ENCODE measurements at places on chromosomes 5 and 9. TPM values are rescaled to one million over a fixed set of nuclear protein-coding genes. Genes with fewer than 3 reads are reported as not detected.

GRCh38 chr9:26243029-26243697, 564.9 kb upstream of the TUSC1 start:
- no peak overlapping the region for H3K4me3 ChIP-seq
- H3K27me3 ChIP-seq: no peaks in the 10 kb centered on the region
- no peak for DNase-seq
- no peaks in the 10 kb centered on the region for H3K4me1 ChIP-seq

DNA sequence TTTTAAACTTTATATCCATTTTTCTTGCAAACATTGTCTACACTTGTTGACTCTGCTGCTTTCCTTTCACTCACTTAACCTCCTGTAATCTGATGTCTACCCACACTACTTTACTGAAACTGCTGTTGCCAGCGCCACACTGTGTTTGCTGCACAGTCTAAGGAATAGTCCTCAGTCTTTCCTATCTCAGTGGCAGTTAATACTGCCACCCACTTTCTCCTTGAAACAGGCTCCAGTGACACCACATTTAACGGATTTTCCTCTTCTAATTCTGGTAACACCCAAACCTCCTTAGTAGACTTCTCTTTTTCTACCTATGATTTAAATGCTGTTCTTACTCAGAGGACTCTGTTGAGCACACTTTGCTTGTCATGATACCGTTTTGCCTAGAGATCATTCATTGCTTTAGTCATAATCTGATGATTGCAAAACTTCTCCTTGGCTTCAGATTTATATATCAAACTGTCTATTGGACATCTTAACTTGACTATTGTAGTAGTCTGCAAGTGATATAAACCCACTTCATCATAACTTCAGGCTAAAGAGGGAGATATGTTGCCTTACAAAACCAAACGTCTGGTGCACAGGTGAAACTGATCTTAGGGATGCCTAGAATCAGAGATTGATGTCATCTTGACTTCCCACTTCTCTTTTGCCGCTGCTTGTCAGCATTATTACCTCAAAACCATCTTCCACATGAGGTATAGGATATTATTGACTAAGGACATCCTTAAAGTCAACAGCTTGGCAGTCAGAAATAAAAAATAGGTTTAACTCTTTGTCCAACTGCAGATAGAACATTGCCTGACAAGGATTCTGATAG, 94.1 kb downstream of the CDC42SE2 start:
- H3K4me3 ChIP-seq: peak overlapping the region; percentile 33
- H3K27me3 ChIP-seq: no peaks in the 10 kb centered on the region
- H3K27ac ChIP-seq: peak overlapping the region; percentile 63
- H3K4me1 ChIP-seq: peaks cover 46% of the 10 kb centered on the region
- H3K36me3 ChIP-seq: peaks cover 27% of the 10 kb centered on the region
- no peak for DNase-seq

The SMIM33 gene
- 0.34 TPM for total RNA-seq

The OBP2B gene
- not detected for total RNA-seq

- H3K36me3 ChIP-seq: peaks cover 41% of the 10 kb centered on the region
- no peak for DNase-seq
- peaks cover 42% of the 10 kb centered on the region for H3K4me1 ChIP-seq
- H3K27ac ChIP-seq: no peak overlapping the region
Observed at GRCh38 chr9:94175669-94176068, 83.4 kb upstream of the ZNF169 start.

DNA sequence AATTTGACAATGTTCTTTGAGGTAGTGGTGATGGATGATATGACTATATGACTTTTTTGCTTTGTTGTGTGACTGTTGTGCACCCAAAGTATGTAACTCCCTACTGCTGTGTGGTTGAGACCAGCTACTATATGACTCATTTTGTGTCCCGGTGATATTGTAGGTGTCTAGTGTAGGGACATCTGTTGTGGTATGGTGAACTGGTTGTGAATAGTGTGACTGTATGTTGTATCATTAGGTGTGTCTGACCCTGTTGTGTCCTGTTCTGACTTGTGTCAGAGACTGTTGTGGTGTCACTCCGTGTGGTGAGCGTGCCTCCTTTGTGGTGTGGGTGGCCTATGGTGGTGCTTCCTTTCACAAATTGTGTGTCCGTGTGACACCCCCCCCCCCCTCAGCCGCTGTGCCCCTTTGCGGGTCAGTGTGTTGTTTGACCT, 11.2 kb upstream of the CXXC5 start:
- peaks cover 36% of the 10 kb centered on the region for H3K4me1 ChIP-seq
- peak overlapping the region; percentile 90 for H3K27ac ChIP-seq
- H3K27me3 ChIP-seq: no peaks in the 10 kb centered on the region
- H3K4me3 ChIP-seq: peak overlapping the region; percentile 68
- peak; percentile 51 for DNase-seq

The EFNA5 gene
- total RNA-seq: not detected

DNA sequence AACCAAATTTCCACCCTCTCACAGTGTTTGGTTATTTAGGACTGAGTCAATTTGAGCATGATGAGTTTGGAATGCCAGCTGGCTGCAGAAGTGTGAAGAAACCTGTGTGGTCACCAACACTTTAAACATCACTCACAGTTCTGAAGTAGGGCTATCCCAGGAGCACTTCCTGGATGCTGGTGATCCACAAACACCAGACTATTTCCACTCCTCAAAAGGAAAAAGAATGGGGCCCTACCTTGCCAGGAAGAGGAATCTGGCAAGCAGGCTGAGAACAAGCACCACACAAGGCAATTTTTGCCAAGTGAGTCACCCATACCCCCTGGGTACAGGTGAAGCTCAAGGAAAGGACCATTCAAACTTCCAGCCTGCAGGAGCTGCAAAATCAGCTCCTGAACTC, 294.2 kb upstream of the PTGER4 start:
- no peak for DNase-seq
- H3K4me1 ChIP-seq: peaks cover 78% of the 10 kb centered on the region
- peaks cover 23% of the 10 kb centered on the region for H3K36me3 ChIP-seq
- no peaks in the 10 kb centered on the region for H3K27me3 ChIP-seq

The ACOT12 gene
- not detected for total RNA-seq

The CARD9 gene
- 0.61 TPM for total RNA-seq

DNA sequence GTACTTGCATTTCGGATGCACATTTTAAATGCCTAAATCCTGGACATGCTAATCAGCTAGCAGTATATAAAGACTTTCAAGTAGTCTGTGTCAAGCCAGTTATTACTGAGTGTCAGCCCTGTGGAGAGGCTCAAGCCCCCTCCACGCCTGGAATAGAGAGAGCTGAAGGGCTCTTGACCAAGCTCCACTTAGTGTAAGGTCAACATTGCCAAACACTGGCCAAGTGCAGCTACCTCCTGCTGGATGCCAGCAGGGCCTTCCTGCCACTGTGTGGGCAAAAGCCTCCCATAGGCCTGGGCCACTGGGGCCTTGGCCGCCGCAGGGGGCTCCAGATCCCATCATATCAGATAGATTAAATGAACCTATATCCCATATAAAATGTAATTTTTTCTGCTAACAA, 239.4 kb upstream of the PANK3 start:
- peaks cover 16% of the 10 kb centered on the region for H3K27me3 ChIP-seq
- H3K27ac ChIP-seq: no peak overlapping the region
- H3K36me3 ChIP-seq: no peaks in the 10 kb centered on the region
- no peak for DNase-seq

The LCN9 gene
- not detected for total RNA-seq

The NCS1 gene
- 1.1 TPM for total RNA-seq

The UGT3A2 gene
- total RNA-seq: not detected

DNA sequence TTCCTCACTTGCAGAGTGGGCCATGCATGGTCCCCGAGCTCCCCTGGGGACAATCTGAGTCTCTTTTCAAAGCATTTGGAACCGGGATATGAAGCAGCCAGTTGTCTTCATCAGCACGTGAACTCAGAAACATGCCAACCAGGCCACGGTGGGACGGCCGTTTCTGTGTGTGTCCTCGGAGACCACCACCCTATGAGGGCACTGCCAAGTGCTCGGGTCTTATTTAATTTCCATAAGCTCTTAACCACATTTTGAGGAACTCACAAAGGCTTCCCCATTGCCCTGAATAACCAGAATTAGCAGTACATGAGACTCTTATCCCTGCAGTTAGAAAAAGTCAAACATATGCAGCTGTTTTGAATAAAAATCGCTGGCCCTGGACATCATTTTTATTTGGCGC, 60.1 kb downstream of the OTULIN start:
- H3K4me3 ChIP-seq: no peak overlapping the region
- H3K27me3 ChIP-seq: no peaks in the 10 kb centered on the region
- H3K4me1 ChIP-seq: peaks cover 6% of the 10 kb centered on the region

DNA sequence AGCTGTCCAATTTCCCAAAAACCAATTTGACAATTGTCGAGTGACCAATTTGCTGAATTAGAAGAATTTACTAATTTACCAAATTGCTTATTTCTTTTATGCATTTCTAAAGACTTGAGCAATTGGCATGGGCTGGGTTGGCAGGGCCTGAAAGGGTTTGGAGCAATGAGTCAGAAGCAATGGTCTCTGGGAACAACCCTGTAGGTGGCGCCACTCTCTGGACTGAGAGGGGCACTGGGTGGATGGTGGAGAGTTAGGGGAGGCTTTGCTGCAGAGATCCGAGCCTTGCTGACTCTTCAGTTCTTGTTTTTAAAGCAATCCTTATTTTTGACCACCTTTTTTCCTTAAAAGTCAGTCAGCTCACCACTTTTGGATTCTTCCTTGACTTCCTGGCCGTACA, 71.5 kb upstream of the RPS23 start:
- no peak overlapping the region for H3K27ac ChIP-seq
- H3K36me3 ChIP-seq: no peaks in the 10 kb centered on the region
- H3K27me3 ChIP-seq: no peaks in the 10 kb centered on the region
- DNase-seq: no peak

DNA sequence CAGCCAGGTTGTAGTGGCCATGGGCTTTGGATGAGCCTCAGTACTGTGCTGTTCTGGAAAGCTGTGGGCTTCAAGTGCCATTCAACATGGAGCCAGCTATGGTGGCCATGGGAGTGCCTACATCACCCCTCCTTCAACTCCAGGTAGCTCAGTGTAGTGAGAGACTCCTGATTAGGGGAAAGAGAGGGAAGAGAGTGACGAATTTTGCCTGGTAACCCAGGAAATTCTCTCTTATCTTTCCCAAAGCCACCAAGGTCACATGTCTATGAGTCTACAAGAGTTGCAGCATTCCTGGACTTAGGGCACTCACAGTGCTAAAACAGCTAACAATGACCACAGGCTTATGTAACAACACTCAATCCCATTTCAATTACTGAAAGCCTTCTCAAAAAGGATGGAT, 81.7 kb upstream of the SPTLC1 start:
- no peak for DNase-seq
- no peak overlapping the region for H3K27ac ChIP-seq
- no peak overlapping the region for H3K4me3 ChIP-seq
- no peaks in the 10 kb centered on the region for H3K4me1 ChIP-seq
- H3K27me3 ChIP-seq: peaks cover 17% of the 10 kb centered on the region

GRCh38 chr5:106640511-106640910, 1030.2 kb downstream of the EFNA5 start:
- no peak for DNase-seq
- no peaks in the 10 kb centered on the region for H3K27me3 ChIP-seq
- no peaks in the 10 kb centered on the region for H3K36me3 ChIP-seq

DNA sequence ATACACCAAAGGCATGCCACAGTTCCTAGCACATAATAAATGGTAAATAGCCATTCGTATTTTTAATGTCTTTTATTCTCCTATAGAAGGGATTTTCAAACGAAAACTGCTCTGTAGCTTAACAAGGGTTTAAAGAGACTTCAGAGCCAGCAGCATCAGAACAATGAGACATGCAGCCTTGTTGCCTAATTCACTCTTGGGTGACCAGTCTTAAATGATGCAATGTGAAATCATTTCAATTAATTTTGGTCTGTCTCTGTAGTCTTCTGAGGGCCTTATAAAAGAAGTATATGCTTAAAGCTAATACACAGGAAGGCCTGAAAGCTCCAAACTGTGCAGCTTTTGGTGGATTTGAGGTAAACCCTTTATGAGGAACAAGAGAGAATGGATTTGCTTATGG, 888.8 kb upstream of the WWC1 start:
- no peaks in the 10 kb centered on the region for H3K4me1 ChIP-seq
- no peaks in the 10 kb centered on the region for H3K27me3 ChIP-seq
- no peak overlapping the region for H3K27ac ChIP-seq
- no peaks in the 10 kb centered on the region for H3K36me3 ChIP-seq
- no peak overlapping the region for H3K4me3 ChIP-seq

GRCh38 chr5:88193896-88194295, 74.7 kb downstream of the TMEM161B start:
- H3K4me1 ChIP-seq: peaks cover under 1% of the 10 kb centered on the region
- no peak for DNase-seq
- peaks cover 48% of the 10 kb centered on the region for H3K36me3 ChIP-seq
- no peak overlapping the region for H3K4me3 ChIP-seq
- no peaks in the 10 kb centered on the region for H3K27me3 ChIP-seq

The NOXA1 gene
- total RNA-seq: 3.7 TPM

- no peak overlapping the region for H3K4me3 ChIP-seq
- H3K27me3 ChIP-seq: no peaks in the 10 kb centered on the region
- no peaks in the 10 kb centered on the region for H3K36me3 ChIP-seq
- no peaks in the 10 kb centered on the region for H3K4me1 ChIP-seq
Observed at GRCh38 chr5:8829323-8830029, 716.4 kb downstream of the SEMA5A start.

The TAF9 gene
- 47.3 TPM for total RNA-seq

The WWC1 gene
- total RNA-seq: 0.82 TPM

DNA sequence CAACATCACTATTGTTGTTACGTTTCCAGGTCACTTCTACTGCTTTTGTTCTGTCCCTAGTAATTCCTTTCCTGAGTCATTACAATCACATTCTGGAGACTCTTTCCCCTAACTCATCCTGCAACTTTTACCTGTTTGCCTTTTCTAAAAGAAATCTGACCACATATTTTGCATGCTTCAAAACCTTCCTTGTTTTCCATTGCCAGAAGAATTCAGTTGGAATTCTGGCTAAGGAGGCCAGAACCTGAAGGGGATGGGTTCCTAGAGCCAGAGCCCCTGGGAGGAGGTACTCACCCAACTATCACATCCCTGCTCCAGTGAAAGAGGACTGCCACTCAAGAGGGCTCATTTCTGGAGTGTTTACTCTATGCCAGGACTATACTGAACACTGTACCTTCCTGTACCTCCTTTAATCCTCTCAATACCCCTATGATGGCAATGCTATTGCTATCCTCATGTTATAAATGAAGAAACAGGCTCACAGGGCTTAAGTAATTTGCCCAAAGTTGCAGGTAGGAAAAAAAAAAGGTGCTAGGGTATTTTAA, 42.8 kb upstream of the MAST4 start:
- H3K27me3 ChIP-seq: peaks cover 5% of the 10 kb centered on the region
- H3K4me1 ChIP-seq: peaks cover 10% of the 10 kb centered on the region
- DNase-seq: no peak
- H3K27ac ChIP-seq: no peak overlapping the region
- no peak overlapping the region for H3K4me3 ChIP-seq
- peaks cover 3% of the 10 kb centered on the region for H3K36me3 ChIP-seq

- no peak for DNase-seq
- no peaks in the 10 kb centered on the region for H3K36me3 ChIP-seq
- no peak overlapping the region for H3K4me3 ChIP-seq
- H3K27me3 ChIP-seq: no peaks in the 10 kb centered on the region
- no peak overlapping the region for H3K27ac ChIP-seq
- no peaks in the 10 kb centered on the region for H3K4me1 ChIP-seq
Observed at GRCh38 chr5:45098483-45098882, 289.7 kb downstream of the MRPS30 start.

GRCh38 chr5:86968301-86968753, 299.4 kb upstream of the RASA1 start:
- H3K4me3 ChIP-seq: no peak overlapping the region
- H3K36me3 ChIP-seq: no peaks in the 10 kb centered on the region
- DNase-seq: no peak
- peaks cover 3% of the 10 kb centered on the region for H3K4me1 ChIP-seq
